ENCODE measurements at places on chromosomes 12 and 14.

- peak; percentile 16 for DNase-seq
Measured at GRCh38 chr12:14769466-14769968, 33.8 kb downstream of the WBP11 start.

GRCh38 chr14:63517354-63517753 is 25.8 kb downstream of the PPP2R5E start:
- DNase-seq: no peak

- no peak for DNase-seq
Measured at GRCh38 chr12:100075598-100075997, 67.1 kb downstream of the BLTP3B start.

DNA sequence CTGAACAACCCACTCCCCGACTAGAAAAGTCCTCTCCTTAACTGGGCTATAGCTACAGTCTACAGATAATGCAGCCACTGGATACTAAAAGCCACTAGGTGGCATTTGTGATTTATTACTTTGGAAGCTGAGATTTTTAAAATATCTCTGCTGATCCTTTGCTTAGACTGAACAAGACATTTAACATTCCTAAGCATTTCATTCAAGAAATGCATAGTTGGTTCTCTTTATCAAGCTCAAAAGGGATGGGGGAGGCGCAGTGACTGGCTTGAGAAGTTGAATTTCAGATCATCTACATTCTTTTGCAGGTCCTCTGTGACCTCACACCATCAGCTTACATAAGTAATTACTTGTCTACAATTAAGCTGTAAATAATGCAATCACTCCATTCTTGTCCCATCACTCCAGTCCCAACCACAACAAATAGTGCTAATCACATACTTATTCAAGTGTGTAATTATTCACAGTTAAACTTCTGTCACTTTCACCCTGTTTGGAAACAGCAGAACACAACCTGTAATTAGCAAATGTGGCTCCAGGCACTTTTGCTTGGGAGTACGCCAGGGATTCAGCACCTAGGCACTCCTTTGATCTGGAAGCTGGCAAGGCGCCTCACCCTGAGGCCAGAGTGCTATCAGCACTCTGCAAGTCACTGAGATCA is 203.6 kb downstream of the NOVA1 start:
- no peak for DNase-seq

DNA sequence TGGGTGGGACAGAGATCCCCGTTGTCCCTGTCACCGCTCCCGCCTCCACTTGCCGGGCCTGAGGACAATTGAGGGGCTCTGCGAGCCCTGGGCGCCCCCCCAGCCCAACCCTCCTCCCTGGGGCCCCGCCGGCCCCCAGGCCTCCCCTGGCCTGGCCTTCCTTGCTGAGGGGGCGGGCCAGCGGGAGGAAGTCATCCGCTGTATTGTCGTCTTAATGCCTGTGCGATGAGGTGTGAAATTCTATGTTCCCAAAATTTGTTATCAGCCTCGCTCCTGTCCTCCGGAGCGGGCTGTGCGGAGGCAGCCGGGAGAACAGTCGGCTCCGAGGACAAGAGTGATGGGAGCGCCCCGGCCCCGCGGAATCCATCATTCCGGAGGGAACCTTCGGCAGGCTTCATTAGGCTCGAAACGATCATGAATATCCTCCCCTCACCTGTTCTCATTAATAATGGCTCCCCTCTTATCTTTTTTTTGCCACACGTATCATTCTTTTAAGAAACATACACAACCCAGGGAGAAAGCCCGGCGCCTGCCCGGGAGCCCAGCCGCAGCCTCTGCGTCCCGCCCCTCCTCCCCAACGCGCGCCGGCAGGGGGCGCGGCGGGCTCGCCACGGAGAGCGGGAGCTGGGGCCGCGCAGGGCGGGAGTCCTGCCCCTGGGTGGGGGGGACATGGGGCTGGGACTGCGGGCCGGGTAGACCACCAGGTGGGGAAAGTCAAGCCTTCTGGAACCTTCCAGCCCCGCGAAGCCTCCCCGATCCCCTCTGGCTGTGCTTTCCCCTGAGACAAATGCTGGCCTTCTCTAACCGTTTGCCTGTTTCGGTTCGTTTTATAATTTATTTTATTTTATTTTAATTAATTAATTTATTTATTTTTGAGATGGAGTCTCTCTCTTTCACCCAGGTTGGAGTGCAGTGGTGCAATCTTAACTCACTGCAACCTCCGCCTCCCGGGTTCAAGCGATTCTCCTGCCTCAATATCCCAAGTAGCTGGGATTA is 17.1 kb upstream of the DLK1 start:
- DNase-seq: no peak

GRCh38 chr12:58765076-58765475 is 155.2 kb downstream of the LRIG3 start:
- DNase-seq: no peak

GRCh38 chr12:44616402-44616801 is 259.7 kb downstream of the NELL2 start:
- no peak for DNase-seq

- DNase-seq: no peak
Measured at GRCh38 chr12:9361879-9362326, 153.7 kb upstream of the PZP start.

GRCh38 chr14:55482936-55483605 is 42.7 kb upstream of the TBPL2 start:
- DNase-seq: no peak

Measured in activated CD4-positive, CD25-positive, alpha-beta regulatory T cell (primary cell).